BJ (cell line): ENCODE measurements at places on chromosomes 7 and 10.

DNA sequence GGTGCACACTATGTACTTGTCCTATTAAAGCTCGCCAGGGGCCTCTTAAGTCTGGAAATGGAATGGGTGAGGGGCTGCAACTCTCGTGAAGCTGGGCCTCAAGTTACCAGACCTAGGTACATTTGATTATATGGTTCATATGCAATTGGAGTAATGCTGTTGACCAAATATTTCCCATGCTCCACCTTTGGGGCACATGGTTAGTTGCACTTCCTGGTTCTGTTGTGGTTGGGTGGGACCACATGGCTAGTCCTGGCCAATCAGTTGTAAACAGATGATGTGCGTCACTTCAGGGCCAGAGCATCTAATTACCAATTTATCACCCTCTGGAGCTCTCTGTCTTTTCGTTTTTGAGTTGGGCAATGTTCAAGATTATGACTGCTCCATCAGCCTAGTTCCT lies 39.5 kb upstream of the OPN4 start:
- DNase-seq: no peak

DNA sequence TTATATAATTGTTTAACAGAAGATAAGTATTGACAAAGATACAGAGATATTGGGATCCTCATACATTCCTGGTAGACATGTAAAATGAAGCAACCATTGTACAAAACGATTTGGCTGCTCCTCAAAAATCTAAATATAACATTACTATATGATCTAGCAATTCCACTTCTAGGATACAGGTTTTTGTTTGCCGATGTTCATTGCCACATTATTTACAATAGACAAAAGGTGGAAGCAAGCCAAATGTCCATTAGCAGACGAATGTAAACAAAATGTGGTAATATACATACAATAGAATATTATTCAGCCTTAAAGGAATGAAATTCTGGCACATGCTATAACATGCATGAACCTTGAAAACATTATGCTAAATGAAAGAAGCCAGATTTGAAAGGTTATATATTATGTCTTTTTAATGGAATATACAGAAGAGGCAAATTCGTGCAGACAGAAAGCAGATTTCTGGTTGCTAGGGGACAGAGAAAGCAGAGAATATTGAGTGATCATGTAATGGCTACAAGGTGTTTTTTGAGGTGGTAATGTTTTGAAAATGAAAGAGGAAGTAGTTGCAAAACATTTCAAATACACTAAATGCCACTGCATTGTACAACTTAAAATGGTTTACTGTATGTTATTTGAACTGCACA lies 44.9 kb downstream of the POLR1F start:
- DNase-seq: no peak

DNA sequence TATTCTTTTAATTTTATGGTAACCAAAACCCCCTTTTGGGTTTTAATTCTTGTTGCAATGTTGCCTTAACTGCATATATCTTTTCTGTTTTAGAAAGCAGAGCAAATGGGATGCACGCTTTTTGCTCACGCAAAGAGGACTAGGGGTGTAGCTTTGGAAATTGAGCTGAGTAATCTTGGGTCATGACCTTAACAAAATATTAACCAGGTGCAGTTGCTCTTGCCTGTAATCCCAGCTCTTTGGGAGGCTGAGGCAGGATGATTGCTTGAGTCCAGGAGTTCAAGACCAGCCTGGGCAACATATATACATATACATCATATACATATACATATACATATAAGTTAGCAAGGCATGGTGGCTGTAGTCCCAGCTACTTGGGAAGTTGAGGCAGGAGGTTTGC lies 172.9 kb upstream of the BMPER start:
- DNase-seq: no peak

DNA sequence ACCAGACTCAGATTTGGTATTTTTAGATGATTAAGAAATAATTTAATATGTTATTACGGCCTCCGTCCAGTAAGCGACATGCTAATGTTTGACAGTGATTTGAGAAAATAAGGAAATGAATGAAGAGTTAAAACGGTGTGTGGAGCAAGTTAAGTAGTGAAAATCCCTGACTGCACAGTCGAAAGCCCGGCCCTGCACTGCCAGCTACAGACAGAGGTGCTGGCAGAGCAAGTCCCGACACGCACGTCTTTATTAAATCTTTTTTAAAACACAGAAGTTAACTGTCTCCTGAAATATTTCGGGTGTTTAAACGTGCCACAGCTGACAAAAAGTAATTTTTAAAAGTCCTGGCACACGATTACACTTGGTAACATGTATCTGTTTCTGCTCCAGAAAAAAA lies 293.4 kb upstream of the RNF32 start:
- DNase-seq: no peak

DNA sequence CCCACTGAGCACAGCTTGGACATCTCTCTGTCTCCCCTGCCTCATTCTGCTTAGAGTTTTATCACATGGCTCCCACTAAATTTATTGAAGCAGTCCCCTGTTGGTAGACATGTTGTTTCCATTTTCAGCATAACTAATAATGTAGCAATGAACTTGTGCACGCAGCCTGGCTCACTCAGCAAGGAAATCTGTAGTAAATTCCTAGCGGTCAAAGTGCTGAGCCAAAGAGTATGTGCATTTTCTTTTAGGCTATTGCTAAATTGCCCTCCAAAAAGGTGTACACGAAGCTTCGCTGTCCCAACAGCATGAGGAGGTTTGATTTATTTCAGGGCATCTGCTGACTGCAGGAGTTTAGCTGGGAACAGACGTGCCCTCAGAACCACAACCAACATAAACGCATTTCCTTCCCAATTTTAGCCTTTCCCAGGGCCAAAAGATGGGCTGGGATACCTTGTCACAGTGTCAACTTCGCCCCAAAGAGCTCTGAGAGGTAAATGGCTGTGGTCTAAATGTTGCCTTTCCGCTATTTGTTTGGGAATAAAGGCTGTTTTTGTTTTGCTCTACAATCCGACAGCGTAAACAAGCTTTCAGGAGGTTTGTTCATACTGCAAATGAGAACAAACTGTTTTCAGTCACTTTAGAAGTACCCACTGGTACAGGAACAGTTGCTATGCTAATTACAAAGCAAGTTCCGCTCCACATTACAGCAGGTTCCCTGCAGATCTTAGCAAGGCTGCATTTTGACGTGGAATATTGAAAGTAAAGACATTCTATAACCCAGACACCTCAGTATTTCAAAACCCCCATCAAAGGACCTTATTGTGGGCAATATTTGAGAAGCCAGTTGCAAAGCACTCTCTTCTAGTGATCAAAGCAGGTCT lies 16.8 kb downstream of the VSIR start:
- DNase-seq: peak; percentile 74

- no peak for DNase-seq
Observed at GRCh38 chr10:126456632-126457031, 68.4 kb upstream of the ADAM12 start.

DNA sequence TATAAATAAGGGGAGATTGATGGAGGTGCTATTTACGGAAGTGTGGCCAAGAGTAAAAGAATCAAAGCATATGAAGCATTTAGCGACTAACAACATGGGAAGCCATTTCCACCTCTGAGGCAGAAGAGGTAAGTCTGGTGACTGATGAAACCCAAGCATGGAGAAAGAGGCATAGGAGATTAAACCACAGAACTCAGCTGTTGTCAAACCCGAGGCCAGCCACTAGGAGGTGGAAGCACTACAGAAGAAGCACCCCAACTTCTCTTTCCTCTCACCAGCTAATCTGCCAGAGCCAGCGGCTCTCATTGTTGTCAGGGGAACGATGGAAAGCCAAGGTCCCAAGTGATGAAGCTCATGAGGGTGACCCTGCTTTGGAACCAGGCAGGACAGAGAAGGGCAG lies 19.6 kb upstream of the CNTNAP2 start:
- no peak for DNase-seq

DNA sequence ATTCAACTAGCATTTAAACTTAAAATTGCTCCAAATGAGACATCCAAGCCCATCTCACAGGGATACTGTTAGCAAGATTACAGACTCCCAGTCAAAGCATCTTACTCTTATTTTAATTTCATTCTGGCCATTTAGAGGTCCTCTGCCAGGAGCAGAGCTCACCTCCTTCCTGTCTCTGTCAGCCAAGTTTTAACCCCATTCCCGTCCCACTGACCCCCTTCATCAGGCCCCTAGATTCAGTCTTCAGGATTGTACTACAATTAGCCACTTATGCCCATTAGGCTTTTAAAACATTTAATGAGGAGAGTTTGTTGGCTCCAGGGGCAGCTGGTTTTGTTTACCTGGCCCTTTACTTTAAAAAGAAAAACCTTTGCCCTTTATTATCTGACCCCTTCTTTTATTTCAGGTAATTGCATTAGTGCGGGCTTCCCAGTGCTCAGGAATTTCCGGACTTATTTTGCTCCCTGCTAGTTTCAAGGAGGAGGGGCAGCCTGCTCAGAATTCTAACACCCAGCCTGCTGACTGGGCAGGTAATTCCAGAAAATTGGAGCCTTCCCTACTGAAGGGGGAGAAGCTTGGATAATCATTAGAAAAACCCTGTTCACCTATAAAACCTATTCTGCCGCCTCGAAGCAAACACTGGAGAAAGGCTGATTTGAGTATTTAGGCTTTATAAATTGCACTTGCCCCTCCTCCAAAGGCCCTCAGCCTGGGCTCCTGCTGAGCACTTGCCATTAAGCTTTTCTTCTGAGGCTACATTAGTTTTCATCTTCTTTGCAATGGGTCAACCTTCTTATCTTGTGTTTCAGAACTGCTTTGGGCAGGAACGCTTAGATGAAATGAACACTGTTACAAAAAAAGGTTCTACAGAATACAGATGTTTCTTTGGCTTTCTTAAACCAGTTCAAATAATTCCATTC lies 200.5 kb upstream of the HPS1 start:
- no peak for DNase-seq

GRCh38 chr10:51113007-51113406 lies 38.7 kb downstream of the PRKG1 start:
- DNase-seq: no peak

DNA sequence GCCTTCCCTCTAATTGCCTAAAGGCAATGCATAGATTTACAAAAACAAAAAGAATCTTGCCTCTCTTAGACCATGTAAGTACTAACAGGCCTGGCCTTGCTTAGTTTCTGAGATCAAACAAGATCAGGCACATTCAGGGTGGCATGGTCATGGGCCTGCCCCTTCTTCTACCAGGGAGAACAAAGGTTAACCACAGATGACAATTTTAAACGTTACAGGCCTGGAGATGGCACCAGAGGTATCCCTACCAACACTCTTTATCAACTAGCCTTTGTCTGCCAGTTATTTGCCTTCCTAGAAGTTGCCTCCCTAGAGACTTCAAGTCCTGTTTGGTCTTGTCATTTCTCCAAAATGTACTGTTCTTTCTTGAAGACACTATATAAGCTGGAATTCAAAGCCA lies 252.6 kb downstream of the DOCK4 start:
- DNase-seq: no peak

DNA sequence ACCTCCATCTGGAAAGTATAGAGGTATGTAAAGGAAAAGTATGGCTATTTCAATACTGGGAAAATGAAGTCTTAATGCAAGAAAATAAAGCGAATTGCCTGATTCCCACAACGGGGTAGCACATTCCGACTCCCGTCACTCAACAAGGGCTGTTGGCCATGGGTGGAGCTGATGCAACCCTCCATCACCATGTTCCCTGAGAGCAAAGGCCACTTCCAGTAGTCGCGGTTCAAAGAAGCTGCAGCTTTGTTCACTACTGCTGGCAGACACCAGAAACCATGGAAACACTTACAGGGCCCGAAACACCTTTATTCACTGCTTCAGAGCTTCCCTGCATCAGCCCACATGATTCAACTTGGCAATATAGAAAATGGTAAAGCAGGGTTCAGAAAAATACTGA lies 44.0 kb downstream of the TMEM26 start:
- DNase-seq: no peak

DNA sequence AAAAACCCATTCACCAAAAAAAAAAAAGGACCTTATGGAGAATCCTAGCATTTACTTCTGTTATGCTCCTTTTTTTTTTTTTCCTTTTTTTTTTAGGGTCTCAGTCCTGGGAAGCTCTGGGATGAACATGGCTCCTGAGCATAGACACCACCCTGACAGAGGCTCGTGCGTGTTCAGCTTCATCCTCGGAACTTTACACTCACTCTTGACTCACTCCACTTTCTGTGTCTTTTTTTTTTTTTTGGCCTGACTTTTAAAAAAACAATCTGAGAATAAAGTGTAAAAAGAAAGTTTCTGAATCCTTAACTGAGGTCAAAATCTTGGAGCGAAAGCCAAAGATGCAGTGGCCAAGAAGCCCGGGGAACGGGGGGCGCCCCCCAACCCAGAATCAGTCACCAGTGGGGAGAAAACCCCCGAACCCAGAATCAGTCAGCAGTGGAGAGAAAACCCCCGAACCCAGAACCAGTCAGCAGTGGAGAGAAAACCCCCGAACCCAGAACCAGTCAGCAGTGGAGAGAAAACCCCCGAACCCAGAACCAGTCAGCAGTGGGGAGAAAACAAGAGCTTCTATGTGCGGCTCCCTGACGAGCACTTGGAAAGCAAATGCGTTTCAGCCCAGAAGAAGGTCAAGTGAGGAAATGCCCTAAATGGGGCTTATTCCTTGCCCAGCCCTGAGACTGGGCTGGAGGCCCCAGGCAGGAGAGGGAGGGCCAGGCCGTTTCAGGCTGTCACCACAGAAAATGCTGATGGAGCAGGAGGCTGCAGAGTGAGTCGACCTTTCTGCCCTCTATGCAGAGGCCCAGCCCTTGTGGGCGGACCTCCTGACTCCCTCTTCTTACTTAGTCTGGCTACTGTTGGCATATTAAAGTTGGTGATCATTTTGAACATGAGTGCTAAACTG lies 19.0 kb upstream of the PFKP start:
- DNase-seq: no peak

GRCh38 chr10:114349522-114350215 lies 54.6 kb downstream of the AFAP1L2 start:
- DNase-seq: no peak

- DNase-seq: no peak
Observed at GRCh38 chr7:151832656-151833055, 44.3 kb downstream of the PRKAG2 start.

DNA sequence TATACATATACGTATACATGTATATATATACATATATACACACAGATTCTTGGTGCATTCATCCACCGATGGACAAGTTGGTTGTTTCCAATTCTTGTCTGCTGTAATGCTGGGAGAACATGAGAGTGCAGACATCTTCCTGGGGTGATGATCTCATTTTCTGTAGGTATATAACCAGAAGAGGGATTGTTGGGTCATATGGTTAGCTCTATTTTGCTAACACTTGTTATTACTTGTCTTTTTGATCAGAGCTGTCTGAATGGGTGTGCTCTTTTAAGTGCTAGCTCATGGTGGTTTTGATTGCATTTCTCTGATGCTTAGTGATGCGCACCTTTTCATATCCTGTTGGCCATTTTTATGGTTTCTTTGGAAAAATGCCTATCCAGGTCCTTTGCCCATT lies 106.4 kb downstream of the TAX1BP1 start:
- no peak for DNase-seq

- no peak for DNase-seq
Observed at GRCh38 chr7:101171442-101171837, 6.1 kb upstream of the VGF start.

GRCh38 chr10:132164761-132165278 lies 21.9 kb upstream of the DPYSL4 start:
- DNase-seq: no peak

GRCh38 chr7:18828260-18828993 lies 289.0 kb downstream of the TWIST1 start:
- no peak for DNase-seq

- no peak for DNase-seq
Observed at GRCh38 chr10:93378997-93379730, 103.0 kb downstream of the MYOF start.

- DNase-seq: no peak
Observed at GRCh38 chr7:117190746-117191435, 132.0 kb downstream of the WNT2 start.
